ENCODE measurements at places on chromosomes 16 and 17.

DNA sequence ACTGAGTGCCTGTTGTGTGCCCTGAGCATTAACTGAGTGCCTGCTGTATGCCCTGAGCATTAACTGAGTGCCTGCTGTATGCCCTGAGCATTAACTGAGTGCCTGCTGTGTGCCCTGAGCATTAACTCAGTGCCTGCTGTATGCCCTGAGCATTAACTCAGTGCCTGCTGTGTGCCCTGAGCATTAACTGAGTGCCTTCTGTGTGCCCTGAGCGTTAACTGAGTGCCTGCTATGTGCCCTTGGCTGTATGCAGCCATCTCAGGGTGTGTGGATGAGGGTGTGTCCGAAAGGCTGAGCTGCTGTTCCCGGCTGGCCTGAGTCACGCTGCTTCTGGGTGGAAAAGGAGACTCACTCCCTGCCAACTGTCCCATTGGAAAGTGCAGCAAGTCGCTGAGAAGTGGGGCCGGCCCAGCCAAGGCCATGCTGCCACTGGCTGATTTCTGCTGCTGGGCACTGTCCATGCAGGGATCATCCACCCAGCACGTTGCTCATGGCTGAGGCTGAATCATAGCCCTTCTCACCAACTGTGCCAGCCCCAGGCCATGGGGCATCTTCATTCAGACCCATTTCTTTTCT lies 113.8 kb downstream of the OR1D5 start:
- DNase-seq, result no peak

DNA sequence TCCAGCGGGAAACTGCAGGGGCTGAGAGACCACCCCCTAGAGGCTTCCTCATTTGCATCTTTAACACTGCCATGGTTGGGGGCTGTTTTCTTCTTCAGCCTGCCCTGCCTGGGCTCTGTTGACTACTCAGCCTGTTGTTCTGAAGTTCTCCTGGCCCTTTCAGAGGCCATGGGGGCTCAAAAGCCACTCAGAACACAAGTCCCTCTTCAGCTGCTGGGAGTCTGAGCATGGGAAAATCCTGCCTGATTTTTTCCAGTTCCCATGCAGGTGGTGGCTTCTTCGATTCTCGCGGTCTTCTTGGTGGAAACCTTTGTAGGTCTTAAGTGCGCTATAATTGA lies 36.3 kb downstream of the PLCG2 start:
- no peak for DNase-seq

DNA sequence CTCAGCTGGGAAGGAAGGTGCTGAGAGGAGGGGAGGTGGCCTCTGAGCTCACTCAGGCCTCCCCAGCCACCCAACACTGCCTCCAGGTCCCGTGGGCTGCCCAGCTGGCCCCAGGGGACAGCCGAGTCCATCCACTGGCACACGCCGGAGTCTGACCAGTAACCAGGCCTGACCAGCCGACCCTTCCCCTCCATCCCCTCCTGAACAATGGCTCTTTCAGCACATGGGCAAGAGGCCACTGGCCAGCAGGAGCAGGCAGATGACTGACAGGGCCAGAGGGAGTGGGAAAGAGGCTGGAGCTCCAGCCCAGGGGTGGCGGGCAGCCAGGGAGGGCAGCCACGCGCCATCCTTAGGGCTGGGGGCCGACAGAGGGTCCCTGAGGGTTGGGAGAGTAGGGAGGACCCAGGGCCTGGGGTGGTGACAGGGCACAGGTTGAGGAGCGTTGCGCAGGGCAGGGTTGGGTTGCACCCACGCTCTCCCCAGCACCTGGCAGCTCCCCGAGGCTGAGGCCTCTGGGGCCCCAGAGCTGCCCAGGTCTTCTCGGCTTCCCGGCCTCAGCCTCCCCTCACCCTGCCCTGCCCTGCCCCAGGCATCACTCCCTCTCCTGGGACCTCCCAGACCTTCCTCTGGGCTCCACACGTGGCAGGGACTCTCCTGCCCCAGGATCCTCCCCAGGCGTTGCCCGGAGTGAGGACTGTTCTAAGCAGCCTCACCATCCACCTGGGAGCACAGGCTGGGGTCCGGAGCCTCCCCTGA lies 20.2 kb upstream of the SLC38A10 start:
- DNase-seq, result no peak

GRCh38 chr17:28416703-28417311 lies 10.8 kb upstream of the SLC46A1 start:
- no peak for DNase-seq

GRCh38 chr17:52681480-52681879 lies 523.0 kb upstream of the CA10 start:
- no peak for DNase-seq

- no peak for DNase-seq
These were observed 787.9 kb upstream of the EEF2KMT start for GRCh38 chr16:5885521-5885920.

DNA sequence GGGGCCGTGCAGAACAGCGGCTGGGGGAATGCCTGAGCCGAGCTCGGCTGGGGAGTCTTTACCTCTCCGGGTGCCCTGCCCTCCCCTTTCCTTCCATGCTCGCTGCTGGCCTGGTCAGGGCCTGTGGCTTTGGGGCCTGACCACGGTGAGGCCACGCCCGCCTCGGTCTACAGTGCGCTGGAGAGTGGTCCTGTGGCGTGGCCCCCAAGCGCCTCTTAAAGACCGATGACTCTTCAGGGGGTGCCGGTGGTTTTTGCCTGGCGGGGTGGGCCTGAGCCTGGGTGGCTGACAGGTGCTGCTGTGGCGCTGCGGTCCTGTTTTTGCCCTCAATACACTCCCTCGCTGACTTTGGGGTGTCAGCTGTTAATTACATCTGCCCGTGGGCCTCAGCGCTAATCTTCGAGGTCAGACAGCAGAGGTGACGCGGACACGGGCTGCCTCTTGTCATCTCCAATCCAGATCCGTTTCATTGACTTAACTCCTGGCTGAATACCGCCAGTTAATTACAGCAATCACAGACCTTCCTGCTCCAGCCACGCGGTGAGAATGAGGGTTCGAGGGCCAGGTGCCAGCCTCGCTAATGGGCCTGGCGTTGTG lies 29.7 kb downstream of the GSE1 start:
- DNase-seq, result no peak

- DNase-seq, result no peak
These were observed 484.9 kb downstream of the WWOX start for GRCh38 chr16:78584213-78584860.

GRCh38 chr17:74770498-74771318 lies 5.4 kb downstream of the NAT9 start:
- DNase-seq, result no peak

DNA sequence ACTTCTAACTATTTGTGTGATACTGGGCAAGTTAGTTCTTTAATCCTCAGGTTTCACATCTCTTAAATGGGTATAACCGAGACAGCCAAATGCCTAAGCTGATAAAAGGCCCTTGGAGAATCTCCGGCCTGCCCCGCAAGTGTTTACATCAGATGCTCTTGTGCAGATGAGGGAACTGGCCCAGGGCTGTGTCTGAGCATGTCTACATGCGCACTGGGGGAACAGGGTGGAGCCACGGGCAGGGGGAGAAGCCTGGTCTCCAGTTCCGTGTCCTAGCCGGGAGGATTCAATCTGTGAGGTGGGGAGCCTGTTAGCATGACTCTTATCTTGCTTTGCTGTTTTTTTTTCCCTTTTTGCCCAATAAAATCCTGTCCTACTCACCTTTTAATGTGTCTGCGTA lies 222.9 kb downstream of the CDH8 start:
- DNase-seq, result no peak

GRCh38 chr16:50367777-50368409 lies 895 bp downstream of the BRD7 start:
- DNase-seq, result no peak

DNA sequence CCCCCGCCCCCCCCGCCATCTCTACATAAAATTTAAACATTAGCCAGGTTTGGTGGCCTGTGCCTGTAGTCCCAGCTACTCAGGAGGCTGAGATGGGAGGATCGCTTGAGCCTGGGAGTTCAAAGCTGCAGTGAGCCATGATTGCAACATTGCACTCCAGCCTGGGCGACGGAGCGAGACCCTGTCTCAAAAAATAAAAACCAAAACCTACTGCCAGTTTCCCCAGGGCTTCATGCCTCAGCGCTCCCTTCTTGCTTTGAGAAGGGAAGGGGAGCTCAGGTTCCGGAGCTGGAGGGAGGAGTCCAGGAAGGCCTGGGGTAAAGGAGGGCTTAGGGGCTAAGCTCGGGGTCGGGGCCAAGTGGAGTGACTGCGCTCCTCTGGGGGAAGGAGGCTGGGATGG lies 20.5 kb downstream of the PLCD3 start:
- no peak for DNase-seq

DNA sequence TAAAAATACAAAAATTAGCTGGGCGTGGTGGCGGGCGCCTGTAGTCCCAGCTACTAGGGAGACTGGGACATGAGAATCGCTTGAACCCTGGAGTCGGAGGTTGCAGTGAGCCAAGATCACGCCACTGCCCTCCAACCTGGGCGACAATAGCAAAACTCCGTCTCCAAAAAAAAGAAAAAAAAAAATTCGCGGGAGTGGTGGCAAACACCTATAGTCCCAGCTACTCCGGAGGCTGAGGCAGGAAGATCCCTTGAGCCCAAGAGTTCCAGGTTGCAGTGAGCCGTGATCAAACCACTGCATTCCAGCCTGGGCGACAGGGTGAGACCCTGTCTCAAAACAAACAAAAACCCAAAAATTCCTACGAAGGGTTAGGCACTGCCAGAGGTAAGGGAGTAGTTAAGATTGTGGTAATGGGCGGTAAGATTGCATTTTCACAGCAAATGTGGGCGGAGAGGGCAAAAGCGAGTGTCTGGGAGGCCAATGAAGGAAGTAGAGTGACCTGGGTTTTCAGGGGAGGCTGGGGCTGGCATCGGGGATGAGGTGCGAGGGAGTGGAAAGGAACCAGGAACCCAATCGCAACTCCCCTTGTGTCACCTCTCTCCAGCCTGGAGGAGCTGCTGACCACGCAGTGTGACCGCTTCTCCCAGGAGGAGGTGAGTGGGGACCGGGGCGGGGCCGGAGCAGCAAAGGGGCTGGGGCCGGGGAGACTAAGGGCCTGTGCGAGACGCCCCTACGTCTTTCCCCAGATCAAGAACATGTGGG lies 2.6 kb downstream of the MYL11 start:
- no peak for DNase-seq

DNA sequence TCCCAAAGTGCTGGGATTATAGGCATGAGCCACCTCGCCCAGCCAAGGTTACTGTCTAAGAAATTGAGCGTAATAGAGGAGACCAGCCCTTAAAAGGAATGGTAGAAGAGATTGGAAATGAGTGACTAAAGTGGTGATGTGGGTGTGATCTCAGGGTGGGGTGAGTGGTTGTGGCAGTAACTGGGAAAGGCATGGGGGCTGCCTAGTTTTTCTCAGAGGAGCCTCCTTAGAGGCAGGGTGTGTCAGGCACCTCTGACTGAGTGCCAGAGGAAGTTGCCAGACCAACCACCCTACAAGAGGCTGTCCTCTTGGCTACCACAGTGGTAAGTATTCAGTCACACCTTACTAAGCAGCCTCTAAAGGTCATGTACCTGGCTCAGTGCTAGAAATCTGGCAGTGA lies 8.9 kb downstream of the DUS2 start:
- no peak for DNase-seq

GRCh38 chr16:79019431-79019830 lies 581.1 kb downstream of the MAF start:
- DNase-seq, result no peak

GRCh38 chr16:27025581-27025980 lies 41.1 kb upstream of the C16orf82 start:
- DNase-seq, result no peak

GRCh38 chr17:8109661-8110455 lies 8.5 kb downstream of the ALOXE3 start:
- no peak for DNase-seq

DNA sequence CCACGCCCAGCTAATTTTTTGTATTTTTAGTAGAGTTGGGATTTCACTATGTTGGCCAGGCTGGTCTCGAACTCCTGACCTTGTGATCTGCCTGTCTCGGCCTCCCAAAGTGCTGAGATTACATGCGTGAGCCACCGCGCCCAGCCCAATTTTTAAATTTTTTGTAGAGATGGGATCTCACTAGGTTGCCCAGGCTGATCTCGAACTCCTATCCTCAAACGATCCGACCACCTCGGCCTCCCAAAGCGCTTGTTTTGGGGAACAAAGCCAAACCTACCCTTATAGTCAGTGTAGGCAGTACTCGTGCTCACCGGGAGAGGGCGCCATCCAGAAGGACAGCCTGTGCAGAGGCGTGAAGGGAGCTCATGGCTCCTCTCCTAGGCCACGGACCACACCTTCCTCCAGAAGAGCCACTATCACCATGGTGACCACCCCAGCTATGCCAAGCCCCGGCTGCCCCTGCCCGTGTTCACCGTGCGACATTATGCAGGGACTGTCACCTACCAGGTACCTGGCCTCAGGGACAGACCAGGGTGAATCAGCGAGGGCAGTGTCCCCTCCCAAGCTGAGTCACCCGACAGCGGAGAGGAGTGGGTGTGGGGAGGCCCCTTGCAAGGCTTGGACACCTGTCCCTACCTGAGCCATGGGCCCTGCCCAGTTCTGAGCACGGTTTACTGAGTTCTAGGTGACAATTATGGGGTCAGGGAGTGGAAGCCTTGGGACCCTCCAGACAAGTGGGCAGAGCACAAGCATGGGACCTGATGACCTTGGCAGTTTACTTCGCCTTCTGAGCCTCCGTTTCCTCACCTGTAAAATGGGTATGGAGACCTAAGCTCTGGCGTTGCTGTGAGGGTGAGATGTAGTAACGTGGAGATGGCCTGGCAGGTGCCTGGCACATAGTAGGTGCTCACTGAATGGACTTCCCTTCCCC lies 13.7 kb downstream of the MYO15B start:
- no peak for DNase-seq

DNA sequence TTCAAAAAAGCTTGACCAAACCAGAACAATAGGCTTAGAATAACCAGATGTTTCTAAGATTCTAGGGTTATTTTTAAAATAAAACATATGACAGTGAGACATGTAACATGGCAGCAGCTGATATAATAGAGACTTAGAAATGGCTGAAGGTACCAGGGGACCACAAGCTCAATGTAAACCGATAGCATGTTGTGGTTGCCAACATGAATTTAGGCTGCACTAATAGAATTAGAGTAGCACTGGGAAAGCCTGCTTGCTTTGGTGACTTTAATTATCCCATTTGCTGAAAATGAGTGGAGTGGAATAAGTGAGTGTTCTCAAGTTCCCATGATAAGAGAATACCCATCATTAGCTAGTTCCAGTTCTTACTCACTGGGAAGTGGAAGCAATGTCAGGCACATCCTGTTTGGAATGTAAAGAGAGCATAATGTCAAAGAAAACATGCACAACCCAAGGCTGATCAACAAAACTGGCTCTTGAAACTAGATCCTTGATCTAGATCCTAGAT lies 621.2 kb upstream of the CDH5 start:
- no peak for DNase-seq

DNA sequence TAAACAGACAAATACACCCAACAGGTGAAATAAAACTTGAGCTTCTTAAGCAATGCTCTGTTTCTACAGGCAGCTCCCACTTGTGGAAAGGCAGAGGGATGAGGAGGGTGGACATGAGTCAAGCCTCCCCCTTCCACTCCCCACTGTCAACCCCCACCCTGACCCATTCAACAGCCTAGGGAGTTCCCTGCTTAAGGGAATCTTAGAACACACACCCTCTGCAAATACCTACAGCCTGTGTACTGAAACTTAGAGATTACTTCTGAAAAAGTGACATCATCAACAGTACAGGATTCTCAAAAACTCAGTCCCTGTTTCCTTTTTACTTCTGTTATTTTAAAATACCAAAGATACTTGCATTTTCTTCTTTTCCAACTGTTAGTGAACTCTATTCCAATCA lies 345.4 kb downstream of the SOX9 start:
- no peak for DNase-seq

- DNase-seq, result no peak
These were observed 5.4 kb upstream of the PABPN1L start for GRCh38 chr16:88871730-88872416.

All from cortex of kidney (tissue), 1 donor.